Glutamatergic neuron (in vitro differentiated cells): ENCODE measurements at places on chromosomes 12 and 14.

DNA sequence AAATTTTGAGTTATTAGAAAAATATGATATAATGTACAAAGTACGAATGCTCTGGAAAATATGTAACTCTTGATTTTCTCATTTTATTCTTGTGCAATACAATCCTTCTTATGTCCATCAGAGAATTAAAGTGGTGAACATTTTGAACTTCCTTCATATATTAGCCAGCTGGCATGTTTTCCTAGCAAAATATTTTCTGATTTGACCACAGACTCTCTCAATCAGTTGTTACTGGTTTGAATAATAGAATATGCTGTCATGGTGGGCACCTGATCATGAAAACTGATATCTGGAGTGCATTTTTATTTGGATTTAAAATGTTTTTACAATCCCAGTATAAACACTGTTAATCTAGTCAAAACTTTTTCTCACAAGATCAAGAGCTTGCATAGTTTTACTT lies 24.2 kb downstream of the PARPBP start:
- DNase-seq: no peak

DNA sequence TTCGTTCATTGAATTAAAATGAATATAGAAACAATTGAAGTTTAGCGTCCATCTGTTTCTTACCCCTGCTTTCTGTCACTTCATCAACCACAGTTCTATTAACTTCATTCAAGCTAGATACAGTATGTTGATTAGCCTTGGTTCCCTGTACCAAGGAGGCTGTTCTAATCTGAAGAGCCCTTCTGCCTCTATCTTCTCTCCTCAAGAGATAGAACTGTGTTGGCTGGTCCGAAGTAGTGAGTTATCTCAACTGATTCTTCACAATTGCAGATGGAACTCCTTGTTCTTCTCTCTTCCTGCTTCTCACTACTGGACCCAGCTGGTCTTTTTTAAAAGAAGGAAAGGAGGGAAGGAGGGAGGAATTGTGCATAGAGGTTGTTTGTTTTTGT lies 82.1 kb upstream of the TRAF3 start:
- no peak for DNase-seq

GRCh38 chr14:59677771-59678231 lies 101.2 kb upstream of the CCDC175 start:
- DNase-seq: no peak

DNA sequence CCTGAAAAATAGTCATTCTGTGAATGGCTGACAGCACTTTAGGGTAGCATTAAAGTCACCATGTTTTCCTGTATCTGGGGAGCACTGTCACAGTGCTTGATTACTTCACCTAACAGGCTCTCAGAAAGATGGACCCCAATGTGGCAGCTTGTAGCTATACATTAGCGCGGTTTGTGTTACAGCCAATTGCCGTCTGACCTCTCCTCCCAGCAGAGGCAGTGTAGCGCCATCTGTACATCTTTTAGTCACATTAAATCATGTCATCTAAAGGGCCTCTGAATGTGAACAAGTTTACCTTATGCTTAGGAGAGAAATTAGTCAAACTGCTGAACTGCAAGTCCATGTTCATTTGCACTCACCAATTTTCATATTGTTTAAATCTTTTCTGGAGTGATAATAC lies 113.7 kb downstream of the LMO3 start:
- no peak for DNase-seq

GRCh38 chr14:69572030-69572840 lies 2.4 kb downstream of the CCDC177 start:
- peak; percentile 64 for DNase-seq

DNA sequence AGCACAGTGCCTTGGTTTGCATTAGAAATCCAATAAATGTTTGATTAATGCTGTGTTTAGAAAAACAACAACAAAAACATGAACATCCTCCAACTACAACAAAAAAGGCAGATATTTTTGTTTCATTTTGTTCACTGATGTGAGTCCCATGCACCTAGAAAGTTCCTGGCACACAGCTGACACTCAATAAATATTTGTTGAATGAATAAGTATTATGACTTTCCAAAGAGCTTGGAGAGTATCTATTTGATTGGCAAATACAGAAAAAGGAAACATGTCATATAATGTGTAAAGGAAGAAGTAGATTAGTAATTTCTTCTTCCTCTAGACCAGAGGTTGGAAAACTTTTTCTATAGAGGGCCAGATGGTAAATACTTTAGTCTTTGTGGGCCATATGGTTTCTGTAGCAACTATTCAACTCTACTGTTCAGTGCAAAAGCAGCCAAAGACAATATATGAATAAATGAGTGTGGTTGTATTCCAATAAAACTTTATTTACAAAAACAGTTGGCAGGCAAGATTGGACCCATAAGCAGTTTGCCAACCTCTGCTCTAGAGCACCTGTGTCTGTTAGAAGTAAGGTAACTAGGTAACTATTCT lies 312.3 kb upstream of the DIO2 start:
- no peak for DNase-seq

GRCh38 chr14:81525129-81525528 lies 8.5 kb downstream of the SEL1L start:
- DNase-seq: no peak

- DNase-seq: no peak
Measured at GRCh38 chr12:130708648-130709047, 7.5 kb downstream of the RIMBP2 start.

- no peak for DNase-seq
Measured at GRCh38 chr12:14284184-14284722, 81.2 kb upstream of the ATF7IP start.

- no peak for DNase-seq
Measured at GRCh38 chr12:27610374-27610773, 85.9 kb upstream of the REP15 start.

DNA sequence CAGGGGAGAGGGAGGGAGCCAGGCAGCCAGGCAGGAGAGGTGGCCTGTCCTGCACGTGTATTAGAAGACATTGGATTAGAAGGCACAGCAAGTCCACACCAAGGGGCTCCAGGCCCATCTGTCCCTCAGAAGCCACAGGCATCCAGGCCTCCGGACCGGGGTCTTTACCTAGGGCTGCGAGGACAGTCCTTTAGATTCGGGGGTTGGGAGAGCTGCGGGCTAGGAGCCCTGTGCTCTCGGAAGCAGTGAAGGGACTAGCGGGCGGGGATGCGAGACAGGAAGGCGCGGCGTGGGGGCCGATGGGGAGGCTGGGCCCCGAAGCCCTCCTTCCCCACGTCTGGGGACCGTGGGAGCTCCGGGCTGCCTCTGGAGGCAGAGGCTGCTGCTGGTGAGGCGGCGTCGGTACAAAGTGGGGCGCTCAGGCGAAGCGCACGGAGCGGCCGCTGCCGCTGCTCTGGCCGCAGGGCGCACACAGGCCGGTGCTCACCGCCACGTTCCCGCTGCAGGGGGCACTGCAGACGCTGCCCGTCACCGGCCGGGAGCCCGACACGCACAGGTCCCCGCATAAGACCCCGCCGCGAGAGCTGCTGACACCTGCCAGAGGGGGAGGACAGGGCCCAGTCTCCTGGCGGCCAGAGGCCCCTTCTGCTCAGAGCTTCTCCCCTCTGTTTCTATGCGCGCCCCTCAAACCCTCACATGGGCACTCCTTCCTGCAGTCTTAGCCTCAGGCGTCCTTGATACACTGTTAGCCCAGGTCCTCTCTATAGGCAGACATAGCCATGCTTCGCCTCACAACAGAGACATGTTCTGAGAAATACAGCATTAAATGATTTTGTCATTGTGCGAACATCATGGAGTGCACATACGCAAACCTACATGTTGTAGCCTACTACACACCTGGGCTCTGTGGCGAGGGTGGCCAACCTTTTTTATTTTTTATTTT lies 17.3 kb downstream of the KRT7 start:
- peak; percentile 75 for DNase-seq

- no peak for DNase-seq
Measured at GRCh38 chr12:31003861-31004640, 69.6 kb upstream of the DDX11 start.

- no peak for DNase-seq
Measured at GRCh38 chr14:106826833-106827369, 1300.5 kb downstream of the TMEM121 start.

GRCh38 chr14:74571901-74572725 lies 39.9 kb downstream of the LTBP2 start:
- no peak for DNase-seq
